Ecto neural progenitor cell (in vitro differentiated cells): ENCODE measurements at places on chromosomes 4 and X.

- DNase-seq = no peak
These were observed 40.8 kb upstream of the DHRSX start for GRCh38 chrX:2541603-2542002.

DNA sequence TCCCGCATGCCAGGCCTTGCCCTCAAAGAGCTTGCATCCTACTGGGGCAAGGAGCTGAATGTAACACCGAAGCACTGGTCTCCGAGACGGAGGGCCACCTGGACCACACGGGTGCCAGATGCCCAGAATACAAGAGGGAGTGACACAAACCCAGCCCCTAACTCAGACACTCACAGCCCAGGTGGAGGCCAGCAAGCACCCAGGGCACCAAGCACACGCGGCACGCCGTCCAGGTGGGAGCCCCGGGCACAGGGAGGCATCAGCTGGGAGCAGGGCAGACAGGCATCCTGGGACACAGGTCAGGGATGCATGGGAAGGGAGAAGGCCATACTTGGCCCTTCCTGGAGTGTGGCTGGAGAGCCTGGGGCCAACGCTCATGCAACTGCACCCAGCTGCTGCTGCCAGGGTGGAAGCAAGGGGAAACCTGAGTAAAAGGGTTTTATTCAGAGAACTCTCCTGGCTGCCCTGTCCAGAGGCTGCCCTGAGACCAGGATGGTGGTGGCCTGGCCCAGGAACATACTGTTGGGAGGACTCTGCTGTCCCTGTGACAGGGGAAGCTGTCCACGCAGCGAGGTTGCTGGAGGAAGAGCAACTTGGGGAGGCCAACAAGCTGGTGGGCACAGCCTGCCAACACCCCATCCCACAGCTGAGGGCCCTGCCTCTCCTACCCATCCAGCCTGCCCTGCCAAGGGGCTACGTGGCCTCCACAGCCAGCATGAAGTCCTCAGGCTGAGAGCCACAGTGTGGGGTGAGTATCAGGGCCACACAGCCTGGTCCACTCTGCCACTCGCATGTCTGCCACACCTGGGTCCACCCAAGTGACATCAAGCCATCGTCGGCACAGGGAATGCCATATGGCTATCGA lies 22.2 kb upstream of the PPP2R2C start:
- DNase-seq = no peak

- no peak for DNase-seq
These were observed 56.6 kb downstream of the STAP1 start for GRCh38 chr4:67615119-67615518.

DNA sequence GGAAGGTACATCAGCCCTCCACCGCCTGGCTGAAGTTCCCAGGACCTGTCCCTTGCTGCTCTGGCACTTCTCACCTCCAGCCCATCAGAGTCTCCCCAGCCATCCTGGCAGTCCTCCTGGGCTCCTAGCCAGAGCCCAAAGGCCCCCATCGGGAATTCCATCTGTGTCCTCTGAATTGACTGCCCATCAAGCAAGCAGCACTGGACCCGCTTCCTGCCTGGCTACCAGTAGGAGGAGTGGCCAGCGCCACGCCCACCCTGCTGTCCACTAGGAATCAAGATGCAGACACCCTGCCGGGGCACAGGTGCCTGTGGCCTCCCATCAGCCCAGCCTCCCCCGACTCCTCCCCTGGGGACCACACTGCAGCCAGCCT lies 47.2 kb downstream of the C4orf50 start:
- DNase-seq = peak; percentile 57

DNA sequence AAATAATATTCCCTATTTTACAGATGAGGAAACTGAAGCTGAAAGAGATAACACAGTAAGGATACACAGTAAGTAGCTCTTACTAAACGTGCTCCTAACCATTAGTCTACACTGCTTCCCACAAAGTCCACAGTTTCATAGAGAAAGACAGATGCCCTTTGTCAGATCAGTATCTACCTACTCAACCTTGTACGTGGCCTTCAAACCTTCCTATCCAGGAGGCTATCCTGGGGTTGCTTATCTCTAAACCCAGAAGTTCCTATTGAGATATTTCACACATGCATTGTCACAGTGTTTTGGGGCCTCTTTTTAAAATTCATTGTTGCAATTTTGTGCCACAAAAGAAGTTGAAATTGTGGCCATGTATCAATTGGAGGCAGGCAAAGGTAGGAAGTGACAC lies 208.0 kb downstream of the ENOX2 start:
- no peak for DNase-seq

DNA sequence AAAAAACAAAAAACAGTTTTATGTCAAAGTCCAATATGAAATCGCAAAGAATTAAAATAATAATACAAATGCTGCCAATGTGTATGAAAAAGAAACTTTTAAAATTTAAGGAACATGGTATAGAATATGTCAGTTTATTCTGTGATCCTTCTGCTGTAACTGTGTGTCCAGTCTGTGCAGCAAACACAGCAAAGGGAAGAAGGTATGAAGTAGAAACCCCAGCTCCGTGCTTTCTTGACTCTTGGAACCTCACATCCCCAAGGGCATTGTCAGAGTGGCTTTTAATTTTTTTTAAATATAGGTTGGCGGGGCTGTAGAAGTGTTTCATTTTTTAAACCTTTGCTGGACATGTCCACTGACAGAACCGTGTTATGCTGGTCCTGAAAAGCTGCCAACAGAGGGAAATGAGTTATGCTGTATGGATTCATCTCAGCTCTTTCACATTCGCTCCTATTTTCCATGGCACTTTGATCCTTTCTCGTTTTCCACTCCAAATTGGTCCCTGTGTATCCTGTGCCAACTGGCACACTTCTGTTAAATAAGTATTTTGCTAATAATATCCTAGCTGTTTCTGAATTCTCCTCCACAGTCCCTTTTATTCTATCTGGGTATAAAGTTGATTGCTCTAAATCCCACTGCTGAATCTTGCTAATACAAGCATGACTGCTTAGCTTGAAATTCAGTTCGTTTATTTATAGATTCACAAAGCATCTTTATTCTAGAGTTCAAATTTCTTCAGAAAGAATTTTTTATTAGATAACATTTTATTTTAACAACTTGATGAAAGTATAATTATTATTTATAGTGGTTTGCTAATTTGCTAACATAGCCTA lies 127.0 kb upstream of the DDIT4L start:
- no peak for DNase-seq

- no peak for DNase-seq
These were observed 104.5 kb upstream of the NAP1L5 start for GRCh38 chr4:88802138-88802537.

DNA sequence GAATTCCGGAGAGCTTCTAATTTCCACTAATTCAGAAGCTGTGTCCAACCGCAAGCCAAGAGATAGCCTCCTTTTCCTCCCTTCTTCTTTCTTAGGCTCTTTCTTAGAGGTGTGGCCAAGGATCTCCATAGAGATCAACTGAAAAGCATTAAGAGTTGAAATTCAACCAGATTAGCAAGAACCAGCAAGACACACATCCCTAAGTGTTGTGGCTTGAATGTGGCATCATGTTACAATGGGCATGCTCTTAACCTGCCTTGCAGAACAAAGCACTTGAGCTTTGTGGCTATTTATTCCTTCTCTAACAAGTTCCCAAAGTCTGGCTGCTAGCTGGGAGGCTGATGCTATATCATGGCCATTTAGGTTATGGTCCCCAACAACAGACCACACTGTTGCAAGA lies 10.4 kb downstream of the ANOS1 start:
- no peak for DNase-seq

DNA sequence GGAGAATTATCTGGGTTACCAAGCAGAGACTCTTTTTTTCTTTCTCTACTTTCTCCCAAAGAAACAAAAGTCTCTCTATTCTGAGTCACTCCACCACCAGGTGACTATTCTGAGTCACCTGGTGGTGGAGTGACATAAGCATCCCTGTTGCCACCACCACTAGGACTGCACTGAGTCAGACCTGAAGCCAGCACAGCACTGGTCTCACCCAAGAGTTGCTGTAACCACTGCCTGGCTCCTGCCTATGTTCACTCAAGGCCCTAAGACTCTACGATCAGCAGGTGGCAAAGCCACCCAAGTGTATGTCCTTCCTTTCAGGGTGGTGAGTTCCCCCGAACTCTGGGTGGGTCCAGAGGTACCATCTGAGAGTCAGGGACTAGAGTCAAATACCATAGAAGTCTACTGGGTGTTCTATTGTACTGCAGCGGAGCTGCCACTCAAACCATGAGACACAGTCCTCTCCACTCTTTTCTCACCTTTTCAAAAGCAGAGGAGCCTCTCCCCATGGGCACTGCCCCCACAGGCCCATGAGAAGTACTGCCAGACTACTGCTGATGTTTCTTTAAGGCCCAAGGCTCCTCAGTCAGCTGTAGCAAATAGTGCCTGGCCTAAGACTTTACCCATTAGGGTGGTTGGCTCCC lies 209.6 kb upstream of the IRS4 start:
- DNase-seq = no peak

DNA sequence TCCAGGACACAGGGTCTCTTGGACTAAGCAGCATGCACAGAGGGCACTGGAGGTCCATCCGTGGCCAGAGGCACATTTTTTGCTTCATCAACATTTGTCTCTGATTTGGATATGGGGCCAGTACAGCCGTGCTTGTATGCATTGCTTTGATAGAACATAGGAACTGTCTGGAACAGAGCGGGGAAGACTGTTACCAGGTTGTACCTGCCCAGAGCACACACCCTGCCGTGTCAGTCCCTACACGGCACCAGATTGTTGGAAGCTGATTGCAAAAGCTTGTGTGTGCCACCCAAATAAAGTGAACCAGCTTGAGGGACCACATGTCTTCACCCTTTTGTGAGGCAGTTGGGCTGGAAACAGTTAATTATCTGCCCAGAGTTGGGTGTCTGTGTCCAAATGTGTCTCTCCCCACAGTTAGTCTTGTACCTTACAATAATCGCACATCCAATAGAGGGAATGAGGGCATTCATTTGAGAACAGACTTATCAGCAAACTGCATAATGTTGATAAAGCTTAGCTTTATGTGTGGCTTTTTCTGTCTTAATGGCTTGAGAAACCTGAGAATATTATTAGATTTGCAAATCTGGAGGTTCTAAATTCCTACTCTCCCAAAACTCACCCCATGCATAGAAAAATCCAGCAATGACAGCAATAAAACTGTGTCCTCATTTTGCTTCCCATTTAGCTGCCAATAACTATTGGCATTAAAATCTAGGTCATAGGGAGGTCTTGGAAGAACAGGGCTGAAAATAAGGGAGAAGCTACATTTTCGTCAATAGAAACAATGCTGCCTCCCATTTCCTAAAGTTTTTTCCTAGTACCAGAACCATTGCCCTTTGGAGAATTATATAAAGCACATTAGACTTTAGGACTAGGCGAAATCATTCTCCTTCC lies 21.2 kb downstream of the KLF3 start:
- DNase-seq = no peak

GRCh38 chr4:17884063-17884462 lies 73.3 kb downstream of the NCAPG start:
- no peak for DNase-seq

DNA sequence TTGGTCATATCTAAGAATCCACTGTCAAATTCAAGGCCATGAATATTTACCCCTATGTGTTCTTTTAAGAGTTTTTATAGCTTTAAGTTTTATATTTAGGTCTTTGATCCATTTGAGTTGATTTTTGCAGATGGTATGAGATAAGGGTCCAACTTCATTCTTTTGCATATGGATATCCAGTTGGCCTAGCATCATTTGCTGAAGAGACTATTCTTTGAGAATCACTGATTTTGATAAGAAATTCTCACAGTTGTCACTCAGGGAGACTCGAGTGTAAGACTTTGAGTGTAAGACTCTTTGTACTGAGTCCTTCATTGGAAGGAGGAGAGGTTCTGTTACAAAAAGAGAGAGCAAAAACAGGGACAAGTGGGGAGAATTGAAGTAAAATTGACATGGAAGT lies 74.8 kb downstream of the CBLL2 start:
- no peak for DNase-seq

DNA sequence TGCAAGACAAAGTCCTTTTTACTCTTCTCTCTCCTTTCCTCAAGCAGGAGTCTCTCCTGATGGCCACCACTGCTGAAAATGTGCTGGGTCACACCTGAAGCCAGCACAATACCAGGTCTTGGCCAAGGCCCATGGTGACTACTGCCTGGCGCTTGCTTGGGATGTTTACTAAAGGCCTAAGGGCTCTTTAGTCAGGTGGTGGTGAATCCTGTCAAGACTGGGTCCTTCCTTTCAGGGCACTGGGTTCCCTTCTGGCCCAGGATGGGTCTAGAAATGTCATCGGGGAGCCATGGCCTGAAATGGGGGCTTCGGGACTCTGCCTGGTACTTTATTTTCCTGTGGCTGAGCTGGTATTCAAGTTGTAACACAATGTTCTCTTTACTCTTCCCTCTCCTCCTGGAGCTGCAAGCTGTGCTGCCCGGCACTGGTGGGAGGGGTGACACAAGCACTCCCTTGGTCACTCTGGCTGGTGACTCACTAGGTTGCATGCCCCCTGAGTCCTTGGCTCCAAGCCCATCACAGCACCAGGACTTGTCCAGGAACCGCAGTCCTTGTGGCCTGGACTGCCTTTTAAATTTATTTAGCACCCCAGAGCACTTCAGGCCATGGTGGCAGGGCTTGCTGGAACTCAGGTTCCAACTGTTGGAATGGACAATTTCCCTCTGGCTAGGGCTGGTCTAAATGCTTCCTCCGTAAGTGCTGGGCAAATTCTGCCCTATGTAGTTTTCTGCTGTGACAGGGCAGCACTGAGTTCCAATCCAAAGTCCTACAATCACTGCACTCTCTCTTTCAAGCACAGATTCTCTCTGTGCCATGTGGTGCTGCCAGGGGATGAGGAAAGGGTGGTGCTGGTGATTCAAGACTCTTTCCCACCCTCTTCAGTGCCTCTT lies 11.3 kb downstream of the ARL13A start:
- DNase-seq = no peak

- DNase-seq = no peak
These were observed 21.2 kb upstream of the LCORL start for GRCh38 chr4:18042754-18043153.

GRCh38 chr4:152171556-152171955 lies 364.3 kb downstream of the FBXW7 start:
- no peak for DNase-seq

GRCh38 chr4:132513491-132513890 lies 635.6 kb upstream of the PCDH10 start:
- DNase-seq = no peak

GRCh38 chr4:129403848-129404247 lies 307.9 kb downstream of the C4orf33 start:
- DNase-seq = no peak

GRCh38 chr4:6184169-6184568 lies 16.2 kb downstream of the JAKMIP1 start:
- no peak for DNase-seq

DNA sequence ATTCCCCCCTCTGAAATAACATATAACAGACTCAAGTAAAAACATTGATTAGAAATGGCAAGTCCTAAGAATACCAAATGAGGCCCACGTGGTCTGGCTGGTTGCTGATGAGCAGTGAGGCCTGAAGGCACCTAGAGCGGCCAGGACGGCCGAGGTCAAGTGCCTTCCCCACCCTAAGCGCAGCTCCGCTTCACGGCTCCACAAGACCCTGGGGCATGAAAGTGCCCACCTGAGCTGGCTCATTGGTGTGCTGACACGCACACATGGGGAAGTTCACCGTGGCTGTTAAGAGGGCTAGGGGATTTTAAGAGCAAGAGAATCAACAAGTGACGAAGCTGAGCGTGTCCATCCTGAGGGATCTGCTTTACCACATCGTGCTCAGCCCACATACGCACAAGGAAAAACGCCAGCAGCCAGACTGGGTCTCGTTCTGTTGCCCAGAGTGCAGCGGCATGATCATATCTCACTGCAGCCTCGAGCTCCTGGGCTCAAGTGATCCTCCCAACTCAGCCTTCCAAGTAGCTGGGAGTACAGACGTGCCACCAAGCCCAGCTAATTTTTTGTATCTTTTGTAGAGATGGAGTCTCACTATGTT lies 22.4 kb downstream of the DCTD start:
- DNase-seq = no peak

GRCh38 chrX:150763810-150764209 lies 70.6 kb downstream of the MTMR1 start:
- DNase-seq = no peak
